ENCODE measurements at places on chromosomes 2 and 18.
A peak's percentile ranks its signal among the peaks of the same experiment; 100 is the strongest.

- no peak for DNase-seq
These were observed 1.1 kb upstream of the TXNDC2 start for GRCh38 chr18:9884532-9885140.

DNA sequence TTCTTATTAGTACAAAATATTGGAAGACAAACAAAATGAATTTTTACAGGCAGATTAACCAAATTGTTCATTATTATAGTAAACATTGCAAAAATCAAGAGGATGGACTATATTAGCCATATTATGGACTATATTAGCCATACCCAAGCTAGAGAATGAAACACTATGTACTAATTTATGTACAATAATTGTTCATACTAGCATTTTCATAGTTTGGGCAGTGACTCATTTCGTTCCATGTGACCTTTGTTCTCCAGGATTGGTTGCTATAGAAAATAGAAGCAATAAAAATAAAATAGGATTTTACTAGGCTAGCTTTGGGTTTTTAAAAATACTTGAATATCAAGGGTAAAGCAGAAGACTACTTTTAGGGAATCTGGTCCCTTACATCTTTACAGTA, 176.8 kb downstream of the ZEB2 start:
- DNase-seq: no peak

DNA sequence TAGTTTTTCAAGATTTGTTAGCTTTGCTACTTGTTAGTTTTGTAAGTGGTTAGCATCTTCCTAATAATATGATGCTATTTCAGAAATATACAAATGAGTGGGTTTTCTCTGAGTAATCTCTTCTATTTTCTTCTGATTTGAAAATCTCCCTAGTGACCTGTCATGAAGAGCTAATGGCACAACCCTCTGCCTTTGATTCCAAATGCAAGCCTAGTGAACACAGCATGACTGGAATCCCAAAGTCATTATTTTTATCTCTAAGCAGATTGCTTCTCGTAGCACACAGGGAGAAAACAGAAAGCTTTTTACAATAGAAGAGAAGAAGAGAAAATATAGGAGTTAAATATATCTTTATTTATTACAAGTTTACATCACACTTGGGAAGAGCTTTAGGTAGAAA, 295.5 kb downstream of the LRATD1 start:
- DNase-seq: no peak

DNA sequence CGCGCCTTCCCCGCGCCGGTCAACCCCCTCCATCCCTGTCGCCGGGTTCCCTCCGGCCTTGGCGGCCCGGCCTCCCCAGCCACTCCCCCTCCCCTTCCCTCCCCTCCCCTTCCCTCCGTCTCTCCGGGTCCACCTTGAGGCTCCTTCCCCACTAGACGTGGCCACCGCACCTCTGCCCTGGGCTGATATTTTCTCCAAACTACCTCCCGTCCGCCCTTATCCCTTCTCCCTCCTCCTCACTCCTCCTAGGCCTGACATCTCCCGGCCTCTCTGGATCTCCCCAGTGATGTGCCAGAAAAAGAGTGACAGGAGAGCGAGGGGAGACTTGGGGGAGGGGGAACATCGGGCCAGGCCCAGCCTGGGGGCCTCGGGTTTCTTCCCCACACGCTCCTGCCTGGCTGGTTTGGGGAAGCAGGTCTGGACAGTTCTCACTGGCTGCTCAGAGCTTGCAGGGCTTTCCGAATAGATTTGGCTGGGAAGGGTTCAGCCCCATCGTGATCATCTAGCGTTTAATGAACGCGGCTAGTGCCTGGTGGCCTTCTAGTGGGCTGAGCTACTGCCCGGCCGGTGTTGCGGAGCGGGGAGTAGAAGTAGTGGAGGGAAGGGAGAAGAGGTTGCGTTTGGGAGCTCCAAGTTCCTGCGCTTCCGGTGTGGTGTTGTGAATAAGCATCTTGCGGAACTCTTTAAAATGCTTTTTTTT, 641 bp downstream of the MAPRE3 start:
- DNase-seq: no peak

DNA sequence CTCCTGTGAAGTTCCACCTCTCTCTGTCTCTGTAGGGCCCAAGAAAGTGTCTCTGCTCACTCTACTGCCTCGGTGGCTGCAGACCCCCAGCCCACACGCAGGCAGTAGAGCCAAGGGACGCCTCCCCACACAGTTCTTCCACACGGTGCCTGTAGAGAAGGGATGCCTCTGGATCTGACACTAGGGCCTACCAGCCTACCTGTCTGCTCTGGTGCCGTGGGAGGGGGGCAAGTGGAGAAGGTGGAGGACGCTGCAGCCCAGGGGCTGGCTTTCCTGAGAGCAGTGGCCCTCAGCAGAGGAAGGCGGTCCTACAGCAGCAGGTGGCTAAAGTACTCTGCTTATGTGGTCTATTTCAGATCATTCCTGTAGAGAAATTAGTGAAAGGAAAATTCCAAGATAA, 9.0 kb upstream of the TMEM214 start:
- no peak for DNase-seq

GRCh38 chr2:66573416-66573815, 138.5 kb downstream of the MEIS1 start:
- DNase-seq: no peak

DNA sequence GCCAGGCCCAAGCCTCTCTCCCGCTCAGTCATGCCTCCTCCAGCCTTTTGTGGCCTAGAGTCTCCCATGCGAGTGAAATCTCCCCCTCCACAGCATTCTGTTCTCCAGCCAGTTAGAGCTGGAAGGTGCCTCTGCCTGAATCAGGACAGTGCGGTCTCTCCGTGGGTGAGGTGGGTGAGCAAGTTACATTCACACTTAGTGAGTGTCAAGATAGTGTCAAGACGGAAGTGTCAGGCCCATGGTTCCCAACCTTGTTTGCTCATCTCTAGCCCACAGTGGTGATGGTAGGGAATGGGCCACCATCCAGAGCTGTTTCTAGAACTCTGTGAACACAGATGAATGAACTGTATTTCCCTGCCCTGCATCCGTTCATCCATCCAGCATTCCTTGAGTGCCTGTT, 59.5 kb downstream of the LPIN1 start:
- DNase-seq: no peak

DNA sequence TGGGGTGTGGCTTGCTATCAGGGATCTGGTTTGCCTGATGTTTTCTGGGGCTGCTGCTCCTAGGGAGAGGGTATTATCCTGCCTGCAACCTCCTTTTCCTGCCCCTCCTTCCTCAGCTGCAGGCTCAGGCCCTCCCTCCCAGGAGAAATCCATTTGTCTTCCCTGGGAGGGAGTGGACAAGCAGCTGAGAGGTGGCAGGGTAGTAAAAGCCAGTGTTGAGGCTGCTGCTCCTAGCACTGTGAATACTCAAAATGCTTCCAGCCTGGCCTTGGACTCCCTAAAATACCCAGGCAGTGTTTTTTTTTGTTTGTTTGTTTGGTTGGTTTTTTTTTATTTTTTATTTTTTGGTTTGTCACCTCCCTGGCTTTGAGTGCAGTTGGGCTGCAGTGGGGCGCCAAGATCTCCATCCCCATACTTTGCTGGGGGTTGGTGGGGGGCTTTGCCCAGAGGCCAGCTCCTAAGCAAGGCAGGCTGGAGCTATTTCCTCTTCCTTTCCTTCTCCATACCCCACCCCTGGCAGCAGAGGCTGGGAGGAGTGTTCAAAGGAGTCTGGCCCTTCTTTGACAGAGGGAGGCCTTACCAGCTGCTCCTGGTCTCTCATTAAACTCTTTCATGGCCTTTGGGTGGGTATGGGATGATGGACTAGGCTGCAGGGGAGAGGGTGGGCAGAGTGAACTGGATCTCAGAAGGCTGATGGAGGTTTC, 13.6 kb downstream of the HOXD3 start:
- no peak for DNase-seq

DNA sequence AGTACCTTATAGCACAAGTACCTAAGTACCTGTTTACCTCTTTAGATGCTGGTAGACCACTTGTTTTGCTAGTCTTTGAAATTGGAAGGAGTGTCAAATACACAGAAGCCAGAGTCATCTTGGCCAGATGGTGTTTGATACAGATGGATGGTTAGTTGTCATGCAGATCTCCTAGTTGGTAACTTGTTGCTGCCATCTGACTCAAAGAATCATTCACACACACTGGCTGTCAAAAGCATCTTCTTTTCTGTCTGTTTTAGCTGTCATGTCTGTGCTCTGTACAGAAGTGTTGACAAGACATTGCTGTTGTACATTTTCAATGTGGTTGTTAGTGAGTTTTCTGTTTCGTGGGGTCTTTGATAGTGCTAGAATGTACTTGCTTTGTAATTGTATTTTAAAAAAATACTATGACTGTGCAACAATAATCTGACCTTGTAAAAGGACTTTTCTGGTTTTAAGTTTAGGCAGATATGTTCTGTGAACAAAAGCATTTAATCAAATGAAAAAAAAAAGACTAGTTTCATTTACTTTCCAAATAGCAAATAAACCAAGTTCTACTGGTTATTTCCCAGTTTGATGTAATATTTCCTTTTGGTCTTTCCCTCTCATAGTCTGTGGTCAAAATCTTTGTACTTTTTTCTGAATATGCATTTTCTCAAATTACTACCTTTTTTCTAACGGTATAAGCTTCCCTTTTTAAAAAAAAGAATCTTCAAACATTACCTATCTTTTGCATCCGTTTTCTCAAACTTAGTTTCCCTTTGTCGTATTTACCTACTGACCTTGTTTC, 39.9 kb downstream of the TANK start:
- no peak for DNase-seq

- DNase-seq: no peak
These were observed 22.4 kb downstream of the CTLA4 start for GRCh38 chr2:203889944-203890343.

- DNase-seq: no peak
These were observed 51.5 kb downstream of the HAUS1 start for GRCh38 chr18:46155641-46156051.

DNA sequence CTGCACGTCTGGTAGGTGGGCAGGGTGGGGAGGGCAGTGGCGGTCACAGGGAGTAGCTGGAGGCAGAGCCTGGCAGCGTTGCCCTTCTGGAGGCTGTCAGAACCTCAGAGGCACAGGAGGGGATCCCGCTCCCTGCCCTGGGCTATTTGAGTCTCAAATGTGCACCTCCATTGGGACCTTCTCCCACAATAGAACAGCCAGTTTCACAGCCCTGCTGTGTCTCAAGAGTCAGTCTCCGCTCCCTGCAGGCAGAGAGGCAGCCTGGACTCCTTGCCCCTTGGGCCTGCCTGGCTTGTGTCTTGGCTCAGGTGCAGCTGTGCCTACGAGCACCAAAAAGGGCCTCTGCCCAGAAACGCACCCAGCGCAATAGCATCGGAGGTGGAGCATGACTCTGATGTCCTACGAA, 57.4 kb downstream of the FAM168B start:
- DNase-seq: no peak

- no peak for DNase-seq
These were observed 20.8 kb upstream of the TNS1 start for GRCh38 chr2:218023636-218024035.

DNA sequence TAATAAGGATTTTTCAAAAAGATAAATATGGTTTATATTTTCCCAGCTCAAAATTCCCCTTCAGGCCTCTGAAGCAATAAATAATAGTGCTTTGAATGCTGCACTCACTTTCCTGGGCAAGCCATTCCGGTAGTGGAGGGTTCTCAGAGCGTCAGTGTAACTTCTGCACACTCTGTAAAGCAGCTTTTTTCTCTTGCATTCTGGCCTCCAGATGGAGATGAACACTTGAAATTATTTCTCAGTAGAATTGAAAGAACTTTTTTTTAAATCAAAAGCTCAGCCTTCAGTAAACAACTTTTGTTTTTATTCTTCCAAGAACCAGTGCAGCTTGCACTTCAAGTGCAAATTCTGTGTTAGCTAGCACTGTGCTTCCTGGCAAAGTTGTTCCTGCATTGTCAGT, 281.1 kb upstream of the RAB12 start:
- DNase-seq: no peak

DNA sequence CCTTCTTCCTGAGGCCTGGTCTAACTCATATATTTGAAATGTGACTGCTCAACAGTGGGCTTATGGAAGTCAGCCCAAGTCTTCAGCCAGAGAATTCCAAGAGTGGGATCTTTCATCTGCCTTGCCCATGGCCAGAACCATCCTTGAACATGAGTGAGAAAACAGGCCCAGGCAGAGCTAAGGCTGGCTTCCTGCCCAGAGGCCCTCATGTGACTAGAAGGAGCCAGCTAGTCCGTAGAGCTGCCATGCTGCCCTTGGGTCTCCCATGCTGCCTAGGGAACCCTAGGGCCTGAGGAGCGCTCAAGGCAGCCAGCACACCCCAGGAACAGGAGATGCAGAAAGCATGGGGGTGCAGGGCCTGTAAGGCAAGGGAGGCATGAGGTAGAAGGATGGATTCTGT, 203.6 kb downstream of the FHOD3 start:
- no peak for DNase-seq

- no peak for DNase-seq
These were observed 173.2 kb upstream of the COPS8 start for GRCh38 chr2:236912326-236913120.

GRCh38 chr18:62637807-62638687, 77.3 kb upstream of the PHLPP1 start:
- peak; percentile 13 for DNase-seq

- DNase-seq: no peak
These were observed 181.5 kb upstream of the ZFP36L2 start for GRCh38 chr2:43407935-43408334.

GRCh38 chr2:189203177-189203799, 23.7 kb upstream of the COL5A2 start:
- DNase-seq: no peak

GRCh38 chr2:12728221-12728777, 11.6 kb downstream of the TRIB2 start:
- no peak for DNase-seq

DNA sequence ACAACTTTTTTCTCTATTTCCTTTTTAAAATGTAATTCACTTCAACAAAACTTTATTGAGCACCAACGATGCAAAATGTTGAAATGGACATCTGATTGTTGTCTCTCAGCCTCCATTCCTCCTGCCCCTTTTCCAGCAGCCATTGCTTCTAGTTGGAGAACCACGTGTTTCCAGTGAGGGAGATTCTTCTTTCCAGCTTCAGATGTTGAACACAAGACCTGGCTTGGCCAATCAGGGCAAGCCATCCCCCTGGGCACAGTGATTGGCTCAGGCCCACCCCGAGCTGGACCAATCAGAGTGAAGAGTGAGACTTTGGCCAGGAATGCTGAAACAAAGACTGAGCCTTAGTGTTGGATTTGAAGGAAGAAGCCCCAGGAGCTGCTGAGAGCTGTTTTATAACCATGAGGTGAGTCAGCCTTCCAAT, 59.0 kb downstream of the E2F6 start:
- DNase-seq: peak; percentile 47

GRCh38 chr2:63698786-63699548, 110.2 kb downstream of the MDH1 start:
- DNase-seq: peak; percentile 57

- no peak for DNase-seq
These were observed 621.2 kb downstream of the CNTNAP5 start for GRCh38 chr2:124646166-124646815.

- no peak for DNase-seq
These were observed 77.0 kb upstream of the SPOPL start for GRCh38 chr2:138424436-138425140.

DNA sequence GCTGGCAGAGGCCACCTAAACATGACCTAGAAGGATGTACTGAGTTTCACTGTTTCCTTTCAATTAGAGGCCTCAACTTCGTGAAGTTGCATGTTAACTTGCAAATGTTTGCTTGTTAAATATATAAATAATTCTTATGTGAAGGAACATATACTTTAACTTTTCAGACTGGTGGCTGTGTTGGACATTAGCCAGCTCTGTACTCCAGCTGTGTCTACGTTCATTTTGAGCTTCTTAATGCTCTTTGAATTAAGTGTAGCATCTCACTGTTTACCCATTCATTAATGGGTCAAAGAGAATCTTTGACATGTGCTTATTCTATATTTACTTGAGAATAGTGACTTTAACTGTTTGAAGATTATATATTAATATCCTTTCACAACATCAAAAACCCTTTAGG, 823.2 kb upstream of the ID2 start:
- no peak for DNase-seq

- DNase-seq: no peak
These were observed 31.1 kb upstream of the TTC32 start for GRCh38 chr2:19932928-19933327.

Measured in SW480 (cell line).